CD4-positive, alpha-beta memory T cell (primary cell): ENCODE measurements at places on chromosomes 6 and 20.
A peak's percentile ranks its signal among the peaks of the same experiment; 100 is the strongest.

GRCh38 chr20:58401162-58401561 lies 12.1 kb downstream of the VAPB start:
- DNase-seq: no peak

GRCh38 chr6:21871831-21872230 lies 278.3 kb downstream of the SOX4 start:
- DNase-seq: no peak

- no peak for DNase-seq
Measured at GRCh38 chr6:165308926-165309731, at the start of gene C6orf118. C6orf118 (minus strand) TSS chr6:165309605; CDS start chr6:165309586, 19 bp downstream.

DNA sequence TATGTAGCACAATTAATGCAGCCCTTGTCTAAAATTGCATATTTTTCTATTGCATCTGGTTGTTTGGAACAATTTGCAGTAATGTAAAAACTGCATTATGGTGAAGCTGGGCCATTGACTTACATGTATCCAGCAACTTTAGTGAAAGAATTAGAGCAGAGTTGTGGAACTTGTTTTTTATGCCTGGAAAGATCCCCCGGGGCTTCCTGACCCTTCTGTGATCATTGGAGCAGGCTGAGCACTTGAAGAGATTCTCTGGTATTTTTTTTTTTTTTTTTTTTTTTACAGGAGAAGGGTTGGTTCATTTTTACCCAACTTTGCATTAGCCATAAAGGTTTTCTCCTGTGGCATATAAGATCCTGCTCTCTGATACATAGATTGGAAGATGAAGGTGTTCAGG lies 45.0 kb downstream of the LIN28B start:
- no peak for DNase-seq

GRCh38 chr6:110338820-110339470 lies 19.2 kb downstream of the METTL24 start:
- no peak for DNase-seq

DNA sequence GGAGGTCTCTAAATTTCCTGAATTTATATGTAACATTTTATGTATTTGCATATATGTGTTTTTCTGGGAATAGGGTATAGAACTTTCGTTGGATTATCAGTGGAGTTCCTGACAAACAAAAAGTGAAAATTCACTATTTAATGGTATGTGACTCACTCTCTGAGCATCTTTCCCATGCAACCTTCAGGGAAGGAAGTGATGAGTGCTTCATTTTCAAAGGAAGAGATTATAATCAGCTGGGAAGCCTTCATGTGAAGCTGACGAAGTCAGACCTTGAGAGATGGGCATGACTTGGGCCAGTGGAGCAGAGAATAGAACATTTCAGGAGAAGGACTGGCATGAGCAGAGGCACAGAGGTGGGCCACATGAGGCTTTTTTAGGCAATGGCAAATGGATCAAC lies 72.7 kb downstream of the FAXC start:
- DNase-seq: no peak

GRCh38 chr6:89834884-89835792 lies 5.5 kb downstream of the CASP8AP2 start:
- peak; percentile 60 for DNase-seq

GRCh38 chr6:48689498-48689897 lies 578.5 kb upstream of the PTCHD4 start:
- no peak for DNase-seq

GRCh38 chr20:51583073-51583472 lies 40.6 kb upstream of the NFATC2 start:
- no peak for DNase-seq

DNA sequence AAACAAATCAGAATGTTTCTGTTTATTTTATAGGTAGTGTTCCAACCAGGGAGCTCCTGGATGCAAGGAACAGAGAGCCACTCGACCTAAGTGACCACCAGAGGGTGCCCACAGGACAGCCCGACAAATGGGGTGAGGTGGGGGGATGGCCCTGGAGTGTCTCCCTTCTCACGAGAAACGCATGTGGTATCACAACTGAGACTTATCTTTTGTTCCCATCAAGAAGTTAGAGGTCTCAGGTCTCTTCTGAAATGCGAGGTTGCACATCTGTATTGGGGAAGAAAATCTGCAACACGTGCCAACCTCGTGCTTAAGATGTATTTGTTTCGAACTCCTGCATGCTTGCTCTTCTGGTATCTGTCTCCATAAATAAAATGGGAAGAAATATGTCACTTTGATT lies 104.0 kb downstream of the ISM1 start:
- DNase-seq: no peak

- DNase-seq: no peak
Measured at GRCh38 chr6:107698146-107698545, 126.0 kb downstream of the SCML4 start.

- no peak for DNase-seq
Measured at GRCh38 chr6:53067849-53068361, 2.7 kb downstream of the FBXO9 start.

GRCh38 chr20:45626540-45626939 lies 3.0 kb upstream of the WFDC10A start:
- DNase-seq: no peak

GRCh38 chr6:167928111-167928510 lies 69.4 kb upstream of the KIF25 start:
- no peak for DNase-seq

DNA sequence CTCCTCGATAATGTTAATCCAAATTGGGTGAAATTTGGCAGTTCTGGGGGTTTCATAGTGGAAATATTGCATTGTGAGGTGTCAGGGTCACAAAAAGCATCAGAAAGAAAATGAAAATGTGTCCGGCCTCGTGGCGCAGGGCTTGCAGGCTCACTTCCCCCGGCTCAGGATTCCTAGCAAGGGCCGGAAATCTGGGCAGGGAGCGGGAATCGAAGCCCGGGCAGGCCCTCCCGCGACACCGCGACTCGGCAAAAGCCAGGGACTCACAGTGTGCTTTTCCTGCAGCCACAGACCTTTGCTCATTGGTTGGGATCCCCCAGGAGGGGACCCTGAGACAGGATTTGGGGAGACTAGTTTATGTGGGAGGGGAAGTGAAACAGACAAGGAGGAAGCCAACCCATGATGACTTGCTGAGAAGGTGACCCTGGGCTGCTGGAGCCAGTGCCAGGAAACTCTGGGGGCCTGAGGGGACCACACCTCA lies 847 bp upstream of the CD93 start:
- no peak for DNase-seq

- no peak for DNase-seq
Measured at GRCh38 chr6:56048601-56049000, 173.2 kb upstream of the BMP5 start.

GRCh38 chr20:17499041-17499440 lies 32.1 kb downstream of the BFSP1 start:
- DNase-seq: no peak

DNA sequence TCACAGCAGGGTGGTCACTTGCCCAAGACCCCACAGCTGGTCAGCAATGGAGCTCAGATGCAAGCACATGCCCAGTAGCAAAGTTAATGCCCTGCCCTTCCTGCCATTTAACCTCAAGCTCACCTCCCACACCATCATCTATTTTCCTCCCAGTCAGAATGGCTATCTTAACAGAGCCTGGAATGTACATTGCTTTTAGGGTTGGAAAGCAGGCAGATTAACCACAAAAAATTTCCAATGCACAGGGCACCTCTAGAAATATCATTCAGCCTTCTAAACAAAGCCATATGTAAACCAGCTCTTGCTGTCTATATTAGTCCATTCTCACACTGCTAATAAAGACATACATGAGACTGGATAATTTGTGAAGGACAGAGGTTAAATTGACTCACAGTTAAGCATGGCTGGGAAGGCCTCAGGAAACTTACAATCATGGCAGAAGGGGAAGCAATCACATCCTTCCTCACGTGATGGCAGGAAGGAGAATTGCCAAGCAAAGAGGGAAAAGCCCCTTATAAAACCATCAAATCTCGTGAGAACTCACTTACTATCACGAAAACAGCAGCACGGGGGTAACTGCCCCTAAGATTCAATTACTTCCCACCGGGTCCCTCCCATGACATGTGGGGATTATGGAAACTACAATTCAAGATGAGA lies 106.9 kb downstream of the FYN start:
- DNase-seq: no peak

DNA sequence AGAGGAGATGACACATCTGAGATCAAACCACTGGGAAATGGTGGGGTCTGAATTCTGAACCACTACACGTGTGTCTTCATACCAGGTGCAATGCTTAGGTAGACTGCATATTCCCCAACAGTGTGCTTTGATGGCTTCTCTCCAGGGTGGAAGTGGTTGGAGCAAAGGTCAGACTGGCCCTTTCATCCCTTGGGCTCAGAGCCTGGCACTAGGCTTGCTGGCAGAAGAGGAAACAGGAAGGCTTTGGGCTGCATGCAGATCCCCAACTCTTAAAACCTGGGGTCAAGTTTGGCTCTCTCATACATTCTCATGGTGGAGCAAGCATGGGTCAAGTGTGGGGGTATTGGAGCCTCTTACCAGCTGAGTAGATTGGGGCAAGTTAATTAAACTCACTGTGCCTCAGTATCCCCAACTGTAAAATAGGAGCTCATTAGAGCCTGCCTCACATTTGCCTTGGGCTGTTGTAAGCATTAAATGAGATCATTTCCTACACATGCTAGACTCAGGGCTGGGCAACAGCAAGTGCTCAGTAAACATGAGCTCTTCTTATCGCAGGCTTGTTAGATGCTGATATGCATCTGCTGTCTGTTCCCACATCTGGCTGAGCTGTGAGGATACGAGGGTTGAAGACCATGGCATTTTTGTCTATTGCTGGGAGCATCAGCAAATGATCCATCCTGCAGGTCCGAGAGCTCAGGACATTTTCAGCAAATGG lies 51.6 kb upstream of the FAM83D start:
- peak; percentile 40 for DNase-seq

DNA sequence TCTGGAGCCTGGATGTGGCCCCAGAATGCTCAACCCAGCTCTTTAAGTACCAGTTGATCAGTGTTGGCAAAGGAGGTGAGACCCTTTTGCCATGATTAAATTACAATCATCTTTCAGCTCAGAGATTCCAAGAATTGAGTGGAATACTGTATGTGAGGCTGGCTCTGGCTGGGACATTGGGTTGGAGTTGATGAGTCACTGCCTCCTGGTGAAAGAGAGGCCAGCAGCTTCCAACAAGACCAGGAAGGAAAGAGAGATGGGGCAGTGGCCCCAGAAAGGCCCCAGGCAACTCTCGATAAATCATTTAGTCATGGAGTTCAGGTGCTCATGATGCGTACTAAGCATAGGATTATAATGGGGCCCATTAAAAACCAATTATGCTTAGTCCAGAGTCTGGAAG lies 2.1 kb downstream of the TGM6 start:
- DNase-seq: no peak

- no peak for DNase-seq
Measured at GRCh38 chr6:84766118-84766798, 1.9 kb upstream of the TBX18 start.

DNA sequence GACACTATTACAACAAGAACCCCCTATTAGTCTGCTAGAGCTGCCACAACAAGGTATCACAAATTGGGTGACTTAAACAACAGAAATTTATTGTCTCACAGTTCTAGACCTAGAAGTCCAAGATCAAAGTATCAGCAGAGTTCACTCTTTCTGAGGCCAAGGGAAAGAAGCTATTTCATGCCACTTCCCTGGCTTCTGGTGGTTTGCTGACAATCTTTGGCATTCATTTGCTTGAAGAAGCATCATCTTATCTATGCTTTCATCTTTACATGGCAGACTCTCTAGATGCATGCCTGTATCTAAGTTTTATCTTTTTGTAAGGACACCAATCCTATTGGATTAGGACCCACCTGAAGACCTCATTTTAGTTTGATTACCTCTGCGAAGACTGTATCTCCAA lies 296.8 kb upstream of the MARCKS start:
- no peak for DNase-seq

GRCh38 chr6:20582586-20583443 lies 48.6 kb downstream of the CDKAL1 start:
- DNase-seq: no peak

DNA sequence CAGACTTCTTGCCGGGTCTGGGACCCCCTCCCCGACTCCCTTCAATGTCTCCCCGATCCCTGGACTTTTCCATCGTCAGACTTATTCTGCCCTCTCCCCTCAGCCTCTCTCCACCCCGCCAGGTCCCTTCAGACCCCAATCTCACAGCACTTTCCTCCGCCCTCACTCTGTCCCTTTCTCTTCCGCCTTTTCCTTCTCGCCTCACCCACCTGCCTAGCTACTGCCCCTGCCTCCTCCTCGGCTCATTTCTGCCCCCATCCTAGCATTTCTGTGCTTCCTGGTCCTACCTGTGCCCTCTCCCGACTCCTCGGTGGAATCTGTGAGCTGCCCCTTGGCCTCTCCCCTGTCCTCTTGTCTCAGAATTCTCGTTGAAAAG lies 616 bp downstream of the CHMP4B start:
- DNase-seq: peak; percentile 9

DNA sequence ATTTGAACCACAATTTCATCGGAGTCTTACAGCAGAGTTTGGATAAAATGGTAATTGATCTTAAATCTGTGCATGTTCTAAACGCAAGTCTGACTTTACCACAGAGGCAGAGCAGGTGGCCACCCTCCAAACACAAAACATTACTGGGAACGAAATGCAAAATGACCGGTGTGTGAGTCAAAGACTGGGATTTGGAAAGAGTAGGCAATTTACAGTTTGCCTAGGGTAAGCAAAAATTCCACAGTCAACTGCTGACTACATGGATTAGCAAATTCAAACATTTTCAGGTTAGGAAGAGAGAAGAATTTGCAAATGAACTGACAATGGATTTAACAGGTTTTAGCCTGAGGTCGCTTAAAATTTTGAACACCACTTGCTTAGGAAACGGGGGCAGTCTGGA lies 444.4 kb downstream of the HDGFL1 start:
- no peak for DNase-seq

- no peak for DNase-seq
Measured at GRCh38 chr6:1758076-1758679, 148.5 kb downstream of the FOXC1 start.

DNA sequence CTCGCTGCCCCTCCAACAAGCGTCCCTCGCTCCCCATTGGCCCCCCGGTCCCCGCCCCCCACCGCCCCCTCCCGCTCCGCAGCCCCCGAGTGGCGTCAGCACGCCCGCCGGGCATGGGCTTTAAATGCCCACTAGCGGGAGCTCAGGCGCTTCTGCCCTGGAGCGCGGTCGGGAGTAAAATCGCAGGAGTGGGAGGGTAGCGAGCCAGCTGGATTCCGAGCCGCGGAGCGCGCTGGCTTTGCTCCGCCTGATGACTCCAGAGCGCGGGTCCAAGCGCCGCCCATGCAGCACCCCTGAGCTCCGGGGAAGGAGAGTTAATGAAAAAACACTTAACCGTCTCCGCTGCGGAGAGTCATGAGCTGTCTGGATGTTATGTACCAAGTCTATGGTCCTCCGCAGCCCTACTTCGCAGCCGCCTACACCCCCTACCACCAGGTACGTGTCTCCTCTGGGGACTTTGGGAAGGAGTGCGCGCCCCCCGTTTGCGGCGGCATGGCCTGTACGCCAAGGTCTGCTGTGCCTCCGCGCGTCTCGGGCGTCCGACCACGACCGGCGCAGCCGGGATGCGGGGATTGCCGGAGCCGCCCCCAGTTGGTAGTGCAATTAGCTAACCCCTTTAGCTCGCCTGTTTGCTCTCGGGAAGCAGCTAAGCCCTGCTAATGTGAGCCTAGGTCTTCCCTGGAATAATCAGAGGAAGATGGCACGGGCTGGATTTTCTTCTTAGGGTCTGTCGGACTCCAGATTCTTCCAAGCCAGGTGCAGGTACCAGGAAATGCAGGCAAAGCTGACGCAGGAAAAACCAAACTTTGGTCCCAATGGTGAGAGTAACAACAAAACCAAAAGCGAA lies at the start of gene VGLL2:
VGLL2 (plus strand) TSS at position 149 of the 847 bp plus-strand sequence; CDS start at position 355, 206 bp downstream.
- no peak for DNase-seq
